ENCODE measurements at places on chromosomes 1 and 21.

GRCh38 chr1:218415726-218416125 lies 70.6 kb downstream of the TGFB2 start:
- no peak for DNase-seq

- DNase-seq: no peak
Observed at GRCh38 chr1:226029568-226030225, 30.6 kb upstream of the SDE2 start.

GRCh38 chr1:95671098-95671497 lies 437.1 kb downstream of the RWDD3 start:
- no peak for DNase-seq

- DNase-seq: peak; percentile 15
Observed at GRCh38 chr21:29196670-29197191, 66.3 kb downstream of the MAP3K7CL start.

- DNase-seq: peak; percentile 4
Observed at GRCh38 chr1:244171241-244171985, 120.3 kb downstream of the ZBTB18 start.

GRCh38 chr21:16837321-16837720 lies 675.5 kb upstream of the CXADR start:
- peak; percentile 49 for DNase-seq

GRCh38 chr1:230054092-230054749 lies 12.8 kb upstream of the GALNT2 start:
- no peak for DNase-seq

DNA sequence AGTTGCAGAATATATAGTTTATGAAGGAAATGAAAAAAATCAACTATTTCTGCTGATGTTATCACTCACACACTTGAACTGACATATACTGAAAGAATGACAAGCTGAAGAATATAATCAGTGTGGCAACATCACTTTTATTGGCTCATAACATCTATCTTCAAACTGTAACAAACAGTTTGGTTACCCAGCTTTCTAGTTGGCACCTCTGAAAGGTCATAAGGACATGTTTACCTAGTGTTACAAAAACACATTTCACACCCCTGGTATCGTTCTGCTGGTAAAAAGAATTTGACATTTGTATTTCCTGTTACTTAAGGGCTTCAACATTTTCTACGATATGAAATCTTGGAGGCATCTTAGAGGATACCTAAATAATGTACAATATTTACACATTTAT lies 1267.0 kb upstream of the NCAM2 start:
- no peak for DNase-seq

DNA sequence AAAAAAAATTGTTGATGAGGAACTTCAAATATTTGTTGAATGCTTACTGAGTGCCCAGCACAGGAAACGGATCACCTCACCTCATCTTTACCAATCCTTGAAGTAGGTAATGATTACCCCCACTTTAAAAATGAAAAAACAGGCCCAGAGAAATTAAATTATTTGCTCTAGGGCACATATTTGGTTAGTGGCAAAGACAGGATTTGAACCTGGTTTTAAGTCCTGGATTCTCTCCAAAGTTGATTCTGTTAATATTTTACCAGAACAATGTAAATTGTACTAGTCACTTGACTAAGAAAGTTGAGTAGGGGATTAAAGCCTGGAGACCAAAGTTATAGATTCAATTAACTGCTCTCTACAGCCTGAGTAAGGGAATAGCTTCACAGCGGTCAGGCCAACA lies 97.9 kb downstream of the GIPC2 start:
- DNase-seq: no peak

DNA sequence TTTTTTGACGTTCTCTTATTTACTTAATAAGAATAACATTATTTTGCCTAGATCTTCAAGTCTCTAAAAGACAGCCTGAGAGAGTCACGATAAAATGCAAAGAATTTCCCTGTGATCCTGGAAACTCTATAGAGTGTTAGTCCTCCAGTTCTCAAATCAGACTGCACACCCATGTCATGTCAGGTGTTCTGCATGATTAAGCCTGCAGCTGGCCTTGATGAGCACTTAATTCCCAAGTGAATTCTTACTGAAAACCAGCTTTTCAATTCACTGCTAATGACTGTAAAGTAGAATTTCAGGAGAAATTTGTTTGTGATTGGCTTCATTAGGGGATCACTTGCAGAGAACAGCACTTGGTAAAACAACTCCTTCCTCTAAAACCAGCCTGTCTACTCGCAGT lies 41.9 kb downstream of the CHML start:
- no peak for DNase-seq

GRCh38 chr1:226069811-226070489 lies 7.4 kb downstream of the H3-3A start:
- DNase-seq: no peak

DNA sequence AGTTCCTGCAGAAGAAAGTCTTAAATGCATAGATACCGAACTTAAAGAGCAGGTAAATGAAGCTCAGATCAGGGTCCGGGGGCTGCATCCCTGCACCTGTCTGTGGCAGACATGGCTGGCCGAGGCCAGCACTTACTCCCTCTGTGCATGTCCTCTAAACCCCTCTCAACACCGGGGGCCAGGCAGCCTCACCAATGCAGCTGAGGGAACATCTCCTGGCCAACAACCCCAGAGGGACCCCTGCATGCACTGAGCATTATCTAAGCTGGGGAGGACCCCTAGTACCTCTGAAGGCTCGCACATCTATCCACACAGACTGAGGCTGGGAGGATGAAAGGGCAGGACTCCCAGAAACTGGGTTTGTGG lies 18.4 kb downstream of the TTC34 start:
- no peak for DNase-seq

- DNase-seq: no peak
Observed at GRCh38 chr1:8867878-8868567, 10.5 kb downstream of the ENO1 start.

- no peak for DNase-seq
Observed at GRCh38 chr1:15500184-15501178, 23.5 kb downstream of the CASP9 start.

DNA sequence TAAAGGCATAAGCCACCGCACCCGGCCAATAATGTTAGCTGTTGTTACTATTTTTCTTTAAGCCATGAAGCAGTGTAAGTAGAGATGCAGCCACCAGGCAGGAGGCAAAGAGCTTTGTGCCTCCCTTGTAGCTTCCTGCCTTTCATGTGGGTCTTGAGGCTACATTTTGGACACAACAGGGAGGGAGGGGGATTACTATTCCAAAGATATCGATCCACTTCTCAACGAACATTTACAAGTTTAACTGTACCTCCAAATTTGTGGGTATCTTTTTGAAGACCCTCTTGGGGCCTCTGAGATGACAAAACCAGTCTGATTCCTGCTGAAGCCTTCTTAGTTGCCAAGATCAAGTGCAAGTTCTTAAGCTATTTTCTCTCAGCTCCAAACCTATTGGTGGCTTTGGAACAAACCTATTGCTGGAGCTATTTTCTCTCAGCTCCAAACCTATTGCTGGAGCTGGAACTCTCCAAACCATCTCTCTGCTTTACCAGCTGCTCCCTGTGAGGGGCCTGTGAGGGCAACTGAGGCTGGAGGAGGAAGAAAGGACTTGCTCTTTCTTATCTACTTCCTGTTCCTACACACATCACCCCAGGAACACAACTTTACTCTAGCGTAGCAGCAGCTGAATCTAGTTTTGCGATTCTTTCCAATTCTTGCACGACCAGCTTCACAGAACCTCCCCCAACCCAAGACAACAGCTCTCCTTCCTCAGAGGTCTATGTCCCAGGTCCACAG lies 16.1 kb upstream of the RCAN3 start:
- no peak for DNase-seq

DNA sequence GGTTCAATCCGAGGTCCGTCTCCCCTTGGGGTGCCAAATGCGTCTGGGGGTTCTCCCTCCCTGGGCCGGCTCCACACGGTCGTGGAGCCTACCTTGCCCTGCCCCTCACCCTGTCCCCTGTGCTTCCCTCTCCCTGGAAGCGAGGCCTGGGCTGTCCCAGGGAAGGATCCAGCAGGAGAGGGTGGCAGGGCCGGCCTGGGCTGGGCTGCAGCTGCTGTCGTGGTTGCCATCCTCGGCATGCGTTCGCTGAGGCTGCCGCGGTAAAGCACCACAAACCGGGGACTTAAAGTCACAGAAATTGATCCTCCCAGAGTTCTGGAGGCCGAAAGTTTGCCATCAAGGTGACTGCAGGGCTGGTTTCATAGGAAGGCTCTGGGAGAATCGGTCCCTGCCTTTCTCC lies 123.0 kb upstream of the TMPRSS2 start:
- no peak for DNase-seq

GRCh38 chr1:47396671-47397196 lies 19.4 kb upstream of the FOXE3 start:
- no peak for DNase-seq

- DNase-seq: no peak
Observed at GRCh38 chr1:176996456-176997090, 167.9 kb downstream of the ASTN1 start.

DNA sequence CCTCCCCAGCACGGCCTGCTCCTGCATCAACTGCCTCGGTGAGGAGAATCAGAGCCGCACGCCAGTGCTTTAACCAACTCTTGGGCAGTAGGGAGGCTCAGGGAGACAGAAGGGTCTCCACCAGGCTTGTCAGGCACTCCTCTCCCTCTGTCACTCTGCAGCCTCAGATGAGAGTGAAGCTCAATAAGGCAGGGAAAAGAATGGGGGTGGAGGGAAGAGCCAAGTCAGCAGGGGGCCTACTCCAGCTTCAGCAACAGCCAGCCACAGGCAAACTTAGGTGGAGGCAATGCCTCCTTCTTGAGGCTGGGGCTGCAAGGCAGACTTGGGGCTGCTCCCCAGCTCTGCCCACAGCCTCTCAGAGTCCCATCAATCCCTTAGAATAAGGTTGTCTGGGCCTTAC lies 51.8 kb upstream of the A3GALT2 start:
- DNase-seq: no peak

DNA sequence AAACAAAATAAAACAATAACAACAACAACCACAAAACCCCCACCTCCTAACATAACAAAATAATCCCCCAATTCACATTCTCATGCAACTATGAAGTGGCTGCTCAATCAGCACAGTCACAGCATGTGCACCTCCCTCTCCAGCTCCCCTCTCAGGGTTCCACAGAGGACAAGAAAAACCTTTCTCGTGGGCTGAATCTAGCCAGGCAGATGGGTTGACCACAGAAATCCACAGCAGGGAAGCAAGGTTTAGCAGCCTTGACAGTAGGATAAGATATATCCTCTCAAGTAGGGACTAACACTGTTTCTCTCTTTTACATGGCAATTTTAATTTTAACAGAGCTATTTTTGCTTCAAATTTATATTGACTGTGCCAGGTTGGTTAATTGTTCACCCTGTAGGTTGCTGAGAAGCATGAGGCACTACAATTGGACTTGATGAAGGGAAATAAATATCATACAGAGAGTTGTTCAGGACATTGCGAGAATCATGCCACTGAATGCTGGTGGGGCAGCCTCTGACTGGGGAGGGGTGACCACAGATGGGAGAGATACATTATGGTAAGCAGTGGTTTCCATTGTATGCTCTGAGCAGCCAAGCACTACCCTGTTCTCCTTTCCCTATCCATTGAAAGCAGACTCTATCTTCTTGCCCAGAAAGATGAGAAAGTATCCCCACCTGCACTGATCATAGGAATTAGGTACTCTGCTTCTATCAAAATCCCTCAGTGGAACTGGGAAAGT lies 535.1 kb downstream of the DPYD start:
- no peak for DNase-seq

- no peak for DNase-seq
Observed at GRCh38 chr1:30377230-30378002, 346.0 kb downstream of the MATN1 start.

- peak; percentile 57 for DNase-seq
Observed at GRCh38 chr1:83959824-83960498, 39.0 kb downstream of the TTLL7 start.

DNA sequence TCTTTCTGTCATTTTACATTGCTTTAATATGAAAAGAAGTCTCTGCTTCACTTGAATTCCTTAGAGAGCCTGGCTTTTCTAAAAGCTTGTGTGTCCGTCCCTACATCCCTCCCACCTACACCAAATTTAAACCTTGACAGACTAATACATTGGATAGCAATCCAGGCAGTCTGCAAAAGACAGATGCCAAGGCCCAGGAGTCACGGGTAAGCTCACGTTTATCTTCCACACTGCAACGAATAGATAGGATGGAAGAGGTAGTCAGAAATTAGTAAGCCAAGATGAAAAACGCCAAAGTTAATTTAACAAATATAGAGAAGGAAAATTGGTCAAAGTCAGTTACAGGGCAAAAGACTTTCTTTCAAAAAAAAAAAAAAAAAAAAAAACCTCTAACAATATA lies 338.1 kb downstream of the SMYD3 start:
- DNase-seq: no peak

DNA sequence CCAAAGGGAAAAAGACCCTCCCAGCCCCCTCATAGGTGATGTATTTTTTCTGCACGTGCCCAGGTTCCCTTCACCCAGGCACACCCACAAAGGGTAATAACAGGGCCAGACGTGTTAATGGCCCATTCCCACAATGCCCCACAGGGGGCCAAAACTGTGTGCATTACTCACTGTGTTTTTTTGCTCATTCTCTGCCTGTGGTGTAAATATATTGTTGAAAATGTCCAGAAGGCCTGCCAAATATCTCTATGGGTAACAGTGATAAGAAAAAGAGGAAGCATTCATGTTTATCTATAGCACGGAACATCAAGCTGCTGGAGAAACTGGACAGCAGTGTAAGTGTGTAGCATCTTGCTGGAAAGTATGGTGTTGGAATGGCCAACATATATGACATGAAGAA lies 21.9 kb downstream of the RHEX start:
- no peak for DNase-seq

- no peak for DNase-seq
Observed at GRCh38 chr21:28127175-28127785, 865.4 kb downstream of the LTN1 start.

DNA sequence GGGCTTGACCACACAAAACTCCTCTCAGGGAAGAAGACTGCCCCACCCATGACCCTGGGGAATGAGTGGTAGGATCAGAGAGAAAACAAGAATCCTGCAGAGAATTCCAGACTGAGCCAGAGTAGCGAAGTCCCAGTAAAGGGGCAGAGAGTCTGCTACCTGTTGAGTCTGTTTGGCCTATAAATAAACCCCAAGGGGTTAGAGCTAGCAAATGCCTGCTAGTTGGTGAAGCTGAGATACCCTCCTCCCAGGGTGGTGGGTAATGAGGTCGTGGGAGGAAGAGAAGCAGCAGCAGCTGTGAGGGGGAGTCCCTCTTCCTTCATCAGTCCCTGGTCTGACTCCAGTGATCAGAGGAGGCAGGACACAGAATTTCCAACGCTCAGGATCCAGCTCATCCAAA lies 2.5 kb downstream of the TRAF3IP3 start:
- no peak for DNase-seq
